ENCODE measurements at places on chromosomes 5 and 9.

DNA sequence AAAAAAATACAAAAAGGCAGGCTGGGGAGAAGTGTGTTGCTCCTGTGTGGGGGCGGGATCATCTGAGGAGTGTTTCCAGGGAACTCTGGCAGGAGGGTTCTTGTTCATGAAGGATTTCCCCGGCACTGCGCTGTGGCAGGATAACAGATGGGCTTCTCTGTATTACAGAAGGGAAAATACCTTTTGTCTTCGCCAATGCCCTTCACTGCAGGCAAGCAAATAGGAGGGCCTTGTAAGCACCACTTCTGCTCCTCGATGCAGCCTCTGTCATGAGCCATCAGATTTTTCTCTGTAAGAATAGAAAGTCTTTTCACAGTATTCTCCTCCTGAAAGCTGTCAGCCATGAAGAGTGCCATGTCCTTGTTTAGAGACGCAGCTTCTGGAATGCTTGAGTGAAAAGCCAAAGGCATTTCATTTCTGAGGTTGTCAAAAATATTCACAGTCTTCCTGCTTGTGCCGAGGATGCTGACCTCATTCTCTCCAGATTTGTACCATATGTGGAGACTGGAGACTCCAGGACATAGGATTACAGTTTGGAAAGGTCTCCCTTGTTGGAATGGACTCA lies 294.0 kb downstream of the YTHDC2 start:
- DNase-seq = no peak

DNA sequence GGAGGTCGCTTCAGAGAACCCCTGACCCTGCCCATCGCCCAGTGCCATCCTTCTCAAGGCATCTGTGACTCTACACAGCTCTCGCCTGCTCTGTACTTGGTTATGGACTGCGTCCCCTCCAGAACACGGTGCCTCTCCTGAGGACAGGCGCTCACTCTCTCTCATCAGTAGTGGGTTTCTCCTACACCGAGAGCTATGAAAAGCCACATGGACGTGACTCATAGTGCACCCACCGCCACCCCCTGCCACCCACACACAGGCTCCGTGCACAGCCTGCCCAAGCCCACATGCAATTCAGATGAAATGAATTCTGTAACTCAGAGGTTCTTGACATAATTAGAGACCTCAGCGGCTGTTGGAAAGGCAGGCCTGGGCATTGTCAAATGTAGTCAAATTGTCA lies 13.9 kb downstream of the GTF3C5 start:
- DNase-seq = no peak

- no peak for DNase-seq
Observed at GRCh38 chr5:87368601-87369000, 44.1 kb downstream of the CCNH start.

DNA sequence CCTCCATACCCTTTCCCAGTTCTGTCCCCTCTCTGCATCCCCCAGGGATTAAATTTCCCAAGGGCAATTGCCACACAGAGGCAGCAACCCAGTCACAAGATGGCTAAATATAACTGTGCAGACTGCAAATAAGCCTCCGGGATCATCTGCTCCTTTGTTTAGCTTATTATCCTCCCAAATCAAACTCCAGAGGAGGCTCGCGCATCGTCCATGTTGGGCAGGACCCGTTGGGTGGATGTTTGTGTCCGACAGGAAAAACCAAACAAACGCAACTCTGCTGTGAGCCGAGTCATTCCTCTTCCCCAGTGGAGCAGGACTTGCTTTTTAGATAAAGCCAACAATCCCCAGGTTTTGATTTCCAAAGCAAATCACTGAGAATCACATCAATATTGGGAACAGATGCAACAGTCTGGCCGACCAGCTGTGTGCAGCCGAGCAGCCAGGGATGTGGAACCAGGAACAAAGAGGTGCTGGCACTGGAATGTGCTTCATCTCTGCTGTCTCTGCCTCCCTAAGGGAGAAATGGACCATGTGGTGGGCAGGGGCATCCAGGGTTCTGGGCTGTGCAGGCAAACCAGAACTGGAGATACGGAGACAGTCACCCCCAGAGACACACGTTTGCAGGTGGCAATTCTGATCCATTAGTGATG lies 89.8 kb downstream of the PTTG1 start:
- DNase-seq = no peak

GRCh38 chr5:94094793-94095441 lies 353.5 kb upstream of the POU5F2 start:
- DNase-seq = no peak

DNA sequence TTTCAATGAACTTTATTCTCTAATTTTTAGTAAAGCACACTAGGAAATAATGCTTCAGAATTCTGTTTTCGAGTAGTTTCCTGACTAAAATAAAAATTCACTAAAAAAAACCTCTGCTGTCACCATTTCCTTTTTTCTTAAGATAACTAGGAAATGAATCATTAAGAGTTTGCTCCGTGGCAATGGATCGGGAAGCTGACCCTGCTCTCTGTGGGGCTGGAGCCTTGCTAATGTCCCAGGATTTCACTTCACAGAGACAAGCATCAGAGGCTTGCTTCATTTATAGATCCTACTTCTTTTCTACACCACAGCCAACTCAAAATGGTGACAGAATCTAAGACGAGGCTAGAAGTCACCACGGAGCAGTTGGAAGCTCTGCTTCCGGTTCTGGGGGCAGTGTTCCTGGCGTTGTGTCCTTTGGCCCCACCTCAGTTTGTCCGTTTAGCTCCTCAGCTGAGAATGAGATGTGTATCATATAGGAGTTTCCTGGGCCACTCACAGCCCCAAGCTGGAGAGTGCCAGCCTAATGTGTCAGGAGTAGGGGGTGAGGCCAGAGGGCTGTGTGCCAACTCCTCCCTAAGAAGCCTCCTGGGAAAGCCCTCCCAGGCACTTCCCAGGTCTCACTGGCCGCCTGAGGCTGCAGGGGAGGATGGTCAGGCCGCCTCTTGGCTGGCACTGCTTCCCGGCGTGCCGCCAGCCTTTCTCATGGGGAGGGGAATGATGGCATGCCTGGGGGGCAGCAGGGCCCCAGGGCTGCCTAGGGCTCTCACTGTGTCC lies 19.6 kb downstream of the TENT4A start:
- DNase-seq = no peak

DNA sequence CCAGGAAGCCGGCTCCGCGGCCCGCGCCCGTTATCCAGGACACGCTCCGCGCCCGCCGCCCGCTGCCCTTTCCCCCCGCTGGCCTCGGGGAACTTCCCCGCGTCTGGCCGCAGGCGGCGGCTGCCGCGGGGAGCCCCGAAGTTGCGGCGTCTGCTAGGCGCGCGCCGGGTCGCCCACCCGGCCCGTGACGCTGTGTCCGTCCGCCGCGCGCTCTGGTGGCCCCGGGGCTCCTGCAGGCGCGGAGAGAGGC lies 621 bp upstream of the GCNT4 start:
- DNase-seq = no peak

DNA sequence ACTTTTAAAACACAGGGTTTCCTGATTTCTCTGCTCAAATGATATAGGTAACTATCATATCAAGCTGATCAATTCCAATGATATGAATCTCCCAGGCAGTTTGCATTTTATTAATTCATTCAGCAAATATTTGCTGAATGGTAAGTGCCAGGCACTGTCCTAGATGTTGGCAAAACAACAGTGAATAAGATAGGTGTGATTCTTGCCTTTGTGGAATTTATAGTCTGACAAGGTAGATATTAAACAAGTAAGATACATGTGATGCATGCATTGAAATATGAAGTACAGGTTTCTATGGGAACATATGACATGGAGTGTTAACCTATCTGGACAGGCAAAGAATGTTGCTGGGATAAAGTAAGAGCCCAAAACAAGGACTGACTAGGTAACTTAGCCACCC lies 231.8 kb upstream of the DAB2 start:
- no peak for DNase-seq

GRCh38 chr5:172305380-172305779 lies 21.8 kb upstream of the UBTD2 start:
- no peak for DNase-seq

- no peak for DNase-seq
Observed at GRCh38 chr5:1176473-1177391, 24.7 kb upstream of the SLC6A19 start.

DNA sequence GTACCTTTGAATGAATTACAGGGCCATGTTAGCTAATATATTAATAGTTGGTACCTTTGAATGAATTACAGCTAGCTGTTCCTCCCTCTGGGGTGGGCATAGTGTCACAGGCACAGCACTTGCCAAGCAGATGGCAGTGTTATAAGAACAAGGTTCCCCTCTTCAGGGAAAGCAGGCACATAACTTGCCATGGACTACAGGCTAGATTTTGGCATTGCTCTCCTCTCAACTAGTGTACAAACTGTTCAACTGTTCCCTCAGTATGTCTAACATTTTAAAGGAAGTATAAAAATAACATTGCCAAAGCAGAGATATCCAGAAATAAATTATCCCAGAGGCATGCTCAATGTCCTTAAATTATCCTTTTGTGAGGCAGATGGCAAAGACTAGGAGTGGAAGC lies 33.7 kb downstream of the ABITRAM start:
- DNase-seq = no peak

- peak; percentile 41 for DNase-seq
Observed at GRCh38 chr5:56829137-56829908, 14.0 kb downstream of the MAP3K1 start.

GRCh38 chr9:24582146-24583126 lies 36.7 kb upstream of the IZUMO3 start:
- DNase-seq = no peak

GRCh38 chr5:132865668-132866341 lies 464 bp downstream of the GDF9 start:
- no peak for DNase-seq

DNA sequence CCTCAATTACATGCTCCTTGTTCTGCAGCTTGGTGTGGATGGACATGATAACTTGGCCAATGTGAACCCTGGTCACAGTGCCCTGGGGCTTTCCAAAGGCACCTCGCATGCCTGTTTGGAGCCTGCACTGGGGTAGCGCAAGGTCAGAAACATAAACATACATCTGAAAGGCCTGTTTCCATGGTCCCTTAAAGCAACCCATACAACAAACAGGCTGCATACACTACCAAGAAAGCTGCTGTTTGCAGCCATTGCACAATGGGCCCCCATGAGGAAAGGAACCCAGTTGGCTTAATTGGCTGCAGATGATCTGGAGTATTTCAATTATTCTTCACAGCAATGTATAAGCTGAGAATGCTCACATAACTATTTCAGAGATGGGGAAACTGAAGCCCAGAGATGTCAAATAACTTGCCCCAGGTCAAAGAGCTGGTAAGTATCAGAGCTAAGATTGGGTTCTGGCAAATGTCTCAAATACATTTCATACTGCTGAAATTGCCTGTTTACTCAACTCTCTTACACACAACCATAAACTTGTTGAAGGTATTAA lies 233.9 kb downstream of the ASTN2 start:
- DNase-seq = no peak

- DNase-seq = no peak
Observed at GRCh38 chr5:5101676-5102075, 38.5 kb upstream of the ADAMTS16 start.

DNA sequence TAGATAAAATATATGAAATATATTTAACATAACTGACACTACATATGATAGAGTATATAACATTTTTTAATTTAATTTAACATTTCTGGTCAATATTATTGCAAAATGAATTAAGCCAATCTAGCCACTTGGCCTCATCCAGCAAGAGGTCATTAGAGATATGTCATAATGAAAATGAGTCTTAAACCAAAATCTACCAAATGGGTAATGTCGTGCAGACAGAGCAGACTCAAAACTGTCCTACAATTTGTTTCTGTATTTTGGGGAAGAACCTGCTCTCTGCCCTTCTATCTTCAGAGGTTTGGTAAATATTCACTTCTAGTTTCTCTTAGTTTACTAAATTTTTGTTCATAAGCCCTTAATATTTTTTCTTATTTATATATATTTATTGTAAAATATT lies 61.4 kb downstream of the ARHGEF28 start:
- DNase-seq = no peak

- DNase-seq = no peak
Observed at GRCh38 chr5:172383191-172383802, 71.0 kb downstream of the SH3PXD2B start.

DNA sequence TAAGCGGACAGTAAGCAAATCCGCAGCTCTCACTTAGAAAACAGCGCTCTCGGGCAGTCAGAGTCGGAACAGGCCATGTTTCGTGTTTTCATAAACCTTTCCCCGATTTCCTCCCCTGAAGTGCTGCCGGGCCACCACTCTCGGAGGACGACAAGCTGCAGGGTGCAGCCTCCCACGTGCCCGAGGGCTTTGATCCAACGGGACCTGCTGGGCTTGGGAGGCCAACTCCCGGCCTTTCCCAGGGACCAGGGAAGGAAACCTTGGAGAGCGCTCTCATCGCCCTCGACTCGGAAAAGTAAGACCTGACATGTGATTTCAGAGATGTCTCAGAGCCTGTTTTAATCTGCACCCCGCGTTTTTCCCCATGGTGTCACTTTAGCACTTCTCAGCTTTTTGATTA lies 99.8 kb upstream of the CACNA1B start:
- no peak for DNase-seq

DNA sequence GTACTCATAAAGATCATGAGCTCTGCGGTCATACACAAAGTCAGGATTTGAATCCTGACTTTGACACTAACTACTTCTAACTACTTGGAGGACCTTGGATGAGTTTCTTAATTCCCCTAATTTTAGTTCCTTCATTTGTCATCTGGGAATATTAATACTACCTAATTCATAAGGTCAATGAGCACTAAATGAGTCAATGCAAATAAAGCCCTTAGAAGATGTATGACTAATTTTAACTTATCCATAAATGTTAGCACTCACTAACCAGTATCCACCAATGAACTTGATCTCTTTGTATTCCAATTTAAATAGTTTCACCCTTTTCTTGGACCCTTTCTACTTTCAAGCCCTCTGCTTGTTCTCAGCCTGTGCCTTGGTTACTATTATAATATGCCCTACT lies 1106.4 kb downstream of the CDH18 start:
- DNase-seq = no peak

GRCh38 chr9:21751998-21752397 lies 50.4 kb upstream of the MTAP start:
- no peak for DNase-seq

- DNase-seq = no peak
Observed at GRCh38 chr9:127163409-127163808, 41.0 kb upstream of the ANGPTL2 start.

- no peak for DNase-seq
Observed at GRCh38 chr5:61755726-61756222, 423.7 kb downstream of the ZSWIM6 start.

DNA sequence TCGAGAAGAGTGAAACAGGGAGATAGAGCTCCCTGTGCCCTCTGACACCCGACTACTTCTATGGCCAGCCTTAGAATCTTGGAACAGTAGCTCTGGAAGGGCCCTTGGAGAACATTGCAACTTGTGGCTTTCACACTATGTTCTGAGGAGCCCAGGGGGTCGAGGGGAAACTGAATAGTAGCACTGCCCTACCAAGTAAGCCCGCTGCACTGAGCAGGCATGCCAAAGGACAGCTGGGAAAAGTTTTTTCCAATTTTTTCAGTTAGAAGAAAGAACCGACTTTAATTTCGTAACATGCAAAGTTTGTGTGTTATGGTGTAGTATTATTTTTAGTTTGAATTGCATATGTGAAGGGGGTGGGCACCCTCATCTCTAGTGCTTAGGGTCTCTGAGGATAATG lies 10.9 kb downstream of the SMIM3 start:
- DNase-seq = no peak
